ENCODE measurements at places on chromosomes 1 and 21.

- DNase-seq, result peak; percentile 16
Observed at GRCh38 chr21:33403786-33404585, 773 bp downstream of the IFNGR2 start.

DNA sequence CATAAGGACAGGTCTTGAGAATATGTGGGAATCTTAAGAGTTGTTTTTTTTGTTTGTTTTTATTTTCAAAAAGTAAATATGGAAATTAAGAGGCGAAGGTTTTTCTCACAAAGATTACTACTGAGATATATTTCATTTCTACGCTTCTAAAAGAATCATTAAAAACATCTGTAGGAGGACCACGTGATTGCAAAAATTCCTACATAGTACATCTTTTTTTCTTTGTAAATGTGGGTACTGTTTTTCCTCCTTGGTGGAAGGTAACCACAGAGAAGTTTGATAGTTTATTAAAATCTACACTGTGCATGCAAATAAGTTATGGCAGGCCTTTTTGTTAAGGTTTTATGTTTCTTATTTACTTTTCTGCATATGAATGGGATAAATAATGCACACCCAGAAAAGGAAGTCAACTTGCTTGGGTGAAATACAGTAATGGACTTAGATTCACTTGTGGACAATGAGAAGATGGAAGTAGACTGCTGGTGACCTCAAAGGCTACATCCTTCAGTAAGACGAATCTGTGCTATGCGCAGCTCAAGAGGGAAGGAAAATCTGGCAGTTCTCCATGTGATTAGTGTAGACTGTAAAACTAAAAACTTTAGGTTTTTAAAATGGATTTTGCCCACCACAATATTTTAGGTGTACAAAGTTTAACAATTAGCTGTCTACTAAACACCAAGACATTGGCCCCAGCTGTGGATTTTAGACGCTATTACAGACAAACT is 2.0 kb downstream of the AK5 start:
- no peak for DNase-seq

DNA sequence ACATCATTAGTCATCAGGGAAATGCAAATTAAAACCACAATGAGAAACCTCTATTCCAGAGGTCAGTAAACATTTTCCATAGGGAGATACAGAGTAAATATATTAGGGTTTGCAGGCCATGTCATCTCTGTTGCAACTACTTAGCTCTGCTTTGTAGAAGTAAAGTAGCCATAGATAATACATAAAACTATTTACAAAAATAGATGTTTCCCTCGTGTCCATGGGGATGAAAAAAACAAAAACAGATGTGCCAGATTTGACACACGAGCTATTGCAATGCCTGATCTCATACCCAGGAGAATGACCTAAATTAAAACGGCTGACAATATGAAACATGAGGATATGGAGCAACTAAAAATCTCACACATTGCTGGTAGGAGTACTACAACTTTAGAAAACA is 17.3 kb downstream of the LTN1 start:
- DNase-seq, result no peak

GRCh38 chr1:33706634-33707255 is 157.1 kb upstream of the HMGB4 start:
- no peak for DNase-seq

GRCh38 chr1:192167911-192168700 is 9.8 kb downstream of the RGS18 start:
- no peak for DNase-seq

Measured in effector CD4-positive, alpha-beta T cell (primary cell).